Activated CD8-positive, alpha-beta memory T cell treated with anti-CD3 and anti-CD28 coated beads for 1 hour (primary cell): ENCODE measurements at places on chromosomes 5 and 9.
A peak's percentile ranks its signal among the peaks of the same experiment; 100 is the strongest.

- no peak for DNase-seq
Measured at GRCh38 chr5:14778792-14779070, 92.8 kb downstream of the ANKH start.

- no peak for DNase-seq
Measured at GRCh38 chr5:91095313-91095712, 287.8 kb downstream of the ARRDC3 start.

DNA sequence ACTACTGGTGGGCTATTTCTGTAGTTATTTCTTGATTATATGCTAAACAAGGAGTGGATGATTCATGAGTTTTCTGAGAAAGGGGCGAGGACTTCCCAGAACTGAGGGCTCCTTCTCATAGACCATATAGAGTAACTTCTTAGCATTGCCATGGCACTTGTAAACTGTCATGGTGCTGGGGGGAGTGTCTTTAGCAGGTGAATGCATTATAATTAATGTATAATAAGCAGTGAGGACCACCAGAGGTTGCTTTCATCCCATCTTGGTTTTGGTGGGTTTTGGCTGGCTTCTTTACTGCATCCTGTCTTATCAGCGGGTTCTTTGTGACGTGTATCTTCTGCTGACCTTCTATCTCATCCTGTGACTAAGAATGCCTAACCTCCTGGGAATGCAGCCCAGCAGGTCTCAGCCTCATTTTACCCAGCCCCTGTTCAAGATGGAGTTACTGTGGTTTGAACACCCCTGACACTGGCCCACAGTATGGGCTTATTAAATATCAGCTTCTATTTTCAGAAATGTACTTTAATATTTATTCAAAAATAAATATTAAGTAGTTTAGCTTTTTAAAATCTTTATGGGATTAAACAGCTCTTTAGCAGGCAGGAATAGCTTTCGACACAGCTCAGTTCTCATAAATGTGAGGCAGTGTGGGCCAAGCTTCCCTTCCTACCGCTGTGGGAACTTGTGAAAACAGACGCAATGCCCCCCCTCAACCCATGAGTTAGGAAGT, 44.4 kb downstream of the GALNT12 start:
- no peak for DNase-seq

DNA sequence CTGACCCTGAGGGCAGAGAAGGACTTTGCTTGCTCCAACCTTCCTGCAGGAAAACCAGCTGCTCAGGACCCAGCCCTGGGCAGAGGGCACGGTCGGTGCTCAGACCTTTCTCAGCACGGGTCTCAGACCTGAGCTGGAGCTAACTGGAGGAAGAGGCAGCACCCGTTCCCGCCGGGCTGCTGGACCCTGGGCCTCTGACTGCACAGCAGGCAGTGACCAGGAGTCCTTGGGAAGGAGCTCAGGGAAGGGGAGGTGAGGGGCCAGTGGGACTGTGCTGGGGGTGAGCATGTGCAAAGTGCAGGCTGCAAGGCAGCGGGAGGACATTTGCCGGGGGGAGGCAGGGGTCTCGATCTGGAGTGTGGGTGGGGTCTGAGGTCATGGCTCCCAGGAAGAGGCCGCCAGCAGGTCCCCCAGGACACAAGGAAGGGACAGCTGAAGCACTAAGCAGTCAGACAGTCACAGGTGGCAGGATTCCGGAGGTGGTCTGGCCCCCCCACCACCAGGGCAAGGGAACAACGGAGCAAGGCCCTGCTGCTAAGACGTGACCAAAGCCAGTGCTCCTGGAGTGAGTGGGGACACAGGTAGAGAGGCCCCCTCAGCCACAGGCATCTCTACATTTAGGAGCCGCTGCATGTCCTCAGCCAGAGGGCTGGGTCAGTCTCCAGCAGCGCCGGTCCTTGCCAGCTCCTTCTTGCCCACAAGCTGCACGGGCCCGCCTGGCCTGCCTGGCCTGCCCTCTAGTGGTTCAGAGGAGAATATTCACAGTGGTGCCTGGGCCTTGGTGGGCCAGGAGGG, 4.8 kb upstream of the DPM2 start:
- DNase-seq = no peak

DNA sequence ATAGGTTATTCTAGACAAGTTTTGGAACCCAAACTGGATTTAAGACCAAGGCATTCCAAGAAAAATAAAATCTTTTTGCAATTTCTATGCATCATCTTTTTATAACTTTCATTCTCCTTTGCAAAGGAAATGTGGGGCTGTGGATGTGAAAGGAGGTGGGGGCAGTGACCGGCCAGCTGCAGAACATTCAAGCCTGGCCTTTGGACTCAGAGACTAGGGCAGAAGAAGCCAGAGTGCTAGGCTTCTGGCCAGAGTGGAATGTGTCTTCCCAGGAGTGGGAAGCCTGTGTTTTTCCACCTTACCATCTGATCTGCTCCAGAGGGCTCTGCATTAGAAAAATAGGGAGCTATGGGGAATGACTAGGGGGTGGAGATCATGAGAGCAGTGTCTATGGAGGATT, 148.5 kb downstream of the C9orf152 start:
- DNase-seq = no peak

DNA sequence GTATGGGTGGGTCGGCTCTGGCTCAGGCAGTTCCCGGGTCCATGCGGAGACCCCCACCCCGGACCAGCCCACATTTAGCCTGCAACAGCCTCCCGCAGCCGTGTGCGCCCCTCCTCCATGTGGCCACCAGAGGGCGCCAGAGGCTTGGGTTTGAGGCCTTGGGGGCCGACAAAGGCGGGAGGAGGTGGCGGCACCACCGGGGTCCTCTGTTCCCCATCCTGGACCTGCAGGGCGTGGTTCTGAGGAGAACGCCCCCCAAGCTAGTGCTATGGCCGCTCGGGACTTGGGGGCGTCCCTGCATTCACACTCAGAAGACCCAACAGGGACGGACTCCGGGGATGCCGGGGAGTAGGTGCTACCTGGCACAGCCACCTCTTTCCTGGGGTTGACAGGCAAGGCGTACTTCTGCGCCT, 16.5 kb downstream of the ASS1 start:
- peak; percentile 23 for DNase-seq

DNA sequence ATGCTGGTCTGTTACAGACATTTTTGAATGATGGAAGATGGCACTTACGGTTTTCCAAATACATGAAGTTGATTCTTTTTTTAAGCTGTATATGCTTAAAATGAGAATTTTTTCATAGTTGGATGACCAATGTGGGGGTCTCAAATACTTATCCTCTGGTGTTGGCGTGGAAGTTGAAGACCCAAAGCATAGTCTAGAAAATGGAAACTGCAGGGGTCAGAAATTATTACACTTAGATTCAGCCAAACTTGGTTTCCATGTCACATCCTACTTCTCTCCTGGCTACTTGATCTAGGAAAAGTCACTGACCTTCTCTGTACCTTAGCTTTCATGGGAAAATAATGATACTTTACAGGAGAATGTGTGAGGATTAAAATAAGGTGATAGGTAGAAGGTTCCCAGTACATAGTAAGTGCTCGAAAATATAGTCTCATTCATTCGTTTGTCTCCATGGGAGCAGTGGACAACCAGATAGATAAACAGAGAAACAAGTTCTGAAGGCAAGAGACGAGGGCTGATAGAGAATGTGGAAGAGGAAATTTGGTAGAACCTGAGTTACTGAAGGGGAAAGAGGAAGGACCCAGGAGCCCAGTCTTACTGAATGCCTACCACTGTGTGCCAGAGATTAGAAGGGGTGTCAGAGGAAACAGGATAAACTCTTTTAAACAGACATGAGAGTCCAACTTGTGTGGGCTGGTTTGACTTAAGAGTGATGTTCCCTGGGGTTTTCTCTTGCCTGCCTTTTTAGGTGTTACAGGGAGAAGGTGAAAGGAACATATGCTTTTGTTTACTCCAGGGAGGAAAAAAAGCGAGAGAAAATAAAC, 560.3 kb upstream of the KLF4 start:
- no peak for DNase-seq

DNA sequence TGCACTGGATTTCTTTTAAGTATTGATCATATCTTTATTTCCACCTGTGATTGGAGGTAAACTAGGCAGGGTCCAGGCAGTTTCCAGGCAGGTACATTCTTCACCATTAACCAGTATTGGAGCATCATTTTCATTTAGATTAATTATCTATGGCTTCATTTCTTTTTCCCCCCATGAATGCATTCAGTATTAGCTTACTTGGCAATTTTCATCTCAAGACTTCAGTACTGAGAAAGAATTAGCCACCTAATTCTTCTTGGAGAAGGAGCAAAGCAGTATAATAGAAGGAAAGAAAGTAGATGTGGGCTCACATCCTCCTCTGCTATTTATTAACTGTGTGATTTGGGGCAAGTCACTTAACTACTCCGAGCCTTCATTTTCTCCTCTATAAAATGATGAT, 208.8 kb downstream of the RFK start:
- no peak for DNase-seq

GRCh38 chr5:124176692-124177091, 569.7 kb downstream of the ZNF608 start:
- DNase-seq = no peak

DNA sequence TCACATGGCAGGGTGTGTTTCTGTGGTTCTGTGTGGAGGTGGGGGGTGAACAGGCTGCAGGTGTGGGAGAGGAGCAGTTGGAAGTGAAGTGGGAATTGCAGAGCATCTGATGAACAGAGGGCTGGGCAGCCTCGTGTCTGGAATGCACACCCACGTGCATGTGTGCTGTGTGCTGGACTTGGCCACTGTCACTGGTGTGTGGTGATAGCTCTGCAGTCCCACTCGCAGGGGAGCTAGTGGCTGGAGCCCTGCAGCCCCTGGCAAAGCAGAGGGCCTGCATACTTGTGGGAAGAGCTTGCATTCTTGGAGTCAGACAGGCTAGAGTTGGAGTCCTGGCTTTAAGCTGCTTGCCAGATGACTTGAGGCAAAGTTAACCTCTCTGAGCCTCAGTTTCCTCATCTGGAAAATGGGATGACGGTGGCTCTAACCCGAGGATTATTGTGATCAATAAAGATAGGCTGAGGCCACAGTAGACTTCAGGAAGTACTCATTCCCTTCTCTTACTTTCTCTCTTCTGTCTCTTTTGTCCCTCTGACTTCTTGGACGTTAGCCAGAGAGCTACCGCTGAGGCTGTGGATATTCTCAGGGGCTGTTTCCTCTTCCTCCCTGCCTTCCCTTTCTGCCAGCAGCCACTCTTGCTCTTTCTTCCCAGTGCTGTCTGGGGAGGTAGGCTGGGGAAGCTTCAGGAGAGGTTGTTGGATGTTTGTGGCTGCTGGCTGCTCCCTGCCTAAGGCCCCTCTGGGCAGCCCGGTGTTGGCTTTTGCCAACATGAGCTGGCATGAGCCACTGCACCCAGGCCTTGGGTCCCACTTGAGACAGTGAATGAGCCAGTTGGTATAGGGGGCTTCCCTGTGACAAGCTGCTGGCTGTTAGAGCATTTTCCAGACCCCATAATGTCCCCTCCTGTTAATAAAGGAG, 18.3 kb downstream of the PSAT1 start:
- DNase-seq = no peak

- DNase-seq = no peak
Measured at GRCh38 chr5:13316176-13316575, 628.3 kb downstream of the DNAH5 start.

DNA sequence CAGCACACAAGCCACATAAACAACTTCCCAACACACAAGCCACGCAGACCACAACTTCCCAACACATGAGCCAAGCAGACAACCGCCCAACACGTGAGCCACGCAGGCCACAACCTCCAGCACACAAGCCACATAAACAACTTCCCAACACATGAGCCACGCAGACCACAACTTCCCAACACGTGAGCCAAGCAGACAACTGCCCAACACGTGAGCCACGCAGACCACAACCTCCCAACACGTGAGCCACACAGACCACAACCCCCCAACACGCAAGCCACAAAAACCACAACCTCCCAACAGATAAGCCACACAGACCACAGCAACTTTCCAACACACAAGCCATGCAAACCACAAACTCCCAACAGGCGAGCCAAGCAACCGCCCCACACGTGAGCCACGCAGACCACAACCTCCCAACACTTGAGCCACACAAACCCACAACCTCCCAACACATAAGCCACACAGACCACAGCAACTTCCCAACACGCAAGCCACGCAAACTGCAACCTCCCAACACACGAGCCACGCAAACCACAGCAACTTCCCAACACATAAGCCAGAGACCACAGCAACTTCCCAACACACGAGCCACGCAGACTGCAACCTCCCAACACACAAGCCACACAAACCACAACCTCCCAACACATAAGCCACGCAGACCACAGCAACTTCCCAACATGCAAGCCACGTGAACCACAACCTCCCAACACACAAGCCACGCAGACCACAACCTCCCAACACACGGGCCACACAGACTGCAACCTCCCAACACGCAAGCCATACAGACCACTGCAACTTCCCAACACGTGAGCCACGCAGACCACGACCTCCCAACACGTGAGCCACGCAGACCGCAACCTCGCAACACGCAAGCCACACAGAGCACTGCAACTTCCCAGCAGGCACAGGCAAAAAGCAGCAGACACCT, 10.1 kb downstream of the BRD9 start:
- DNase-seq = no peak

DNA sequence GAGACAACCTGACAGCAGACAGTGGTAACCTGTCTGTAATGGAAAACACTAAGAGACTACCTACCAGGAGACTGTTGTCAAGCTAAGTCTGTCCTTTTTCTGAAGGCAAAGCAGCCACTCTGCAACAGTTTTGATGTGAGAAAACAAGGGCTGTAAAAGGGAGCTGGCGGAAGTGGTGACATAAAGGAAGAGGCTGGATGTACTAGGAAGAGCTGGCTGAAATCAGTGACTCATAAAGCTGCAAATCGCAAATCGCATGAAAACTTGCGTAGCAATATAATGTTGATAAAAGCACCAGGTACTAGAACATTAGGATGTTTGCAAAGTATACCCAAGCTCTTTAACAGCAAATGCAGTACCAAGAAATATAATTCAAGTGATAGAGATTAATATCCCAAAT, 1.4 kb downstream of the NSUN2 start:
- no peak for DNase-seq

GRCh38 chr9:17750269-17750668, 171.4 kb downstream of the SH3GL2 start:
- no peak for DNase-seq

- DNase-seq = no peak
Measured at GRCh38 chr9:94780516-94780950, 54.0 kb downstream of the AOPEP start.

- DNase-seq = no peak
Measured at GRCh38 chr5:151477101-151477500, 29.7 kb downstream of the SLC36A1 start.

- DNase-seq = no peak
Measured at GRCh38 chr9:110820381-110820780, 151.8 kb downstream of the MUSK start.

- no peak for DNase-seq
Measured at GRCh38 chr5:169695919-169696490, 58.9 kb downstream of the DOCK2 start.

DNA sequence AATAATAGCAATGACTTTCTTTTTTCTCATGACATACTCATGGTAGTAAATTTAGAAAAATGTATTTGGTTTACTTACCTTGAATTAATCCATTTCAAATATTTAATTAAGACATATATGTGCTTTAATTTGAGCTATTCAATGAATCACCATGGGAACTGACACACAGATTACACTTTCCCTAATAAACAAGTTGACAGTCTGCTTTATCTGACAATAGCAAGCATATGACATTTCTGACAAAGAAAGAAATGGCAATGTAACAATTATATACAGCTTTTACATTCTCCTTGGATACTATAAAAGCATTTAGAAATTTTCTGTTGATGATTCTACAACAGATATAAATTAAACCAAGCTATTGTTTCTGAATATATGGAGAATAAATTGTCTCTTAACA, 382.5 kb downstream of the CYLC2 start:
- DNase-seq = no peak

- no peak for DNase-seq
Measured at GRCh38 chr5:64836190-64836755, 67.5 kb downstream of the CWC27 start.
